GM12891 (cell line): ENCODE measurements at places on chromosomes 4 and X.

DNA sequence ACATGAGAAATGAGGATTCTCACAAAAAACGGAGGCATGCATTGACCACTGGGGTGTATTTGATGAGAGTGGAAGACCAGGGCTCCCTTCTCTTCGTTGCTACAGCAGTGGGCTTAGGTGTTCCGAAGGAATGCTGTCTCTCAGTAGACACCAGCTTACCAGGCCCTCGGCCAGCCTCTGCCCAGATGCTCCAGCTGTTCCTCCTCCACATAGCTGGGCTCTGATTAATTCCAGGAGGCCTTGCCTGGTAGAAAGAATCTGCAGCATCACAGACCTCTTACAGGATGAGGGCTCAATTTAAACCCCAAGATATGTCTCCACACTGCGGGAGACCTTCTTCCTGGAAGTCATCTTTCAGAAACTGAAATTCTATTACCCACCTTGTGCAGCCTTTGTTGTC lies 346.6 kb upstream of the TENM3 start:
- no peak for DNase-seq

- DNase-seq = no peak
Measured at GRCh38 chrX:45329217-45329616, 128.5 kb upstream of the DIPK2B start.

- DNase-seq = peak; percentile 31
Measured at GRCh38 chr4:42167709-42168108, 15.3 kb upstream of the BEND4 start.

DNA sequence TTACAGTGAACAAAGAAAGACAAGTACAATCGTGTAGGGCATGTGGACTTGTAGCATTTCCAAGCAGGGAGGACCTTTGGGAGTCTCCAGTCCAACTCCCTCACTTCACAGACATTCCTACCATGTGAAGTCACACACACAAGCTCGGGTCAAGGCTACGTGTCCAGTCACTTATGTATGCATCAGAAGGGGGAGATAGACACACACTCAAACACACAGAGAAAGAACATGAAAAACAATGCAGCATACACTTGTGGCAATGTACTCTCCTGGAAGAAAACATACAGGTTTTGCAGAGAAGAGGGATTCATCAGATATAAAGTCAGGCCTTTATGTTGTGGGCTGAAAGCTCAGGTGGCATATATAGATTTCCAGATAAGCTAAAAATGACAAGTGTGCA lies 136.1 kb upstream of the MID1 start:
- no peak for DNase-seq

DNA sequence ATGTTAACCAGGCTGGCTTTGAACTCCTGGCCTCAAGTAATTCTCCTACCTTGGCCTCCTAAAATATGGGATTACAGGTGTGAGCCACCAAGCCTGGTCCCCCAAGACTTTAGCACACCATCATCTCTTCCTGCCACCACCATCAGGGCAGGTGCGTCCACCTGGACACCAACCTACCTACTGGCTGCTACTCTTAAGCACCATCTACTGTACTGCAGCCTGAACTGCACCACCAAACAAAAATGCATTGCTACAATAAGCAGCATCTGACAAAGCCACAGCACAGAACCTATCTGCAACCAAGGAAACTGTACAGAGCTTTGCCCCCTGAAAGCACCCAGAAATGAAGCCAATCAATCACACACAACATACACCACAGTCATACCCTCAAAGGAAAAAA lies 139.7 kb downstream of the EFHC2 start:
- DNase-seq = no peak
